ENCODE measurements at places on chromosomes 1 and 21. TPM values are rescaled to one million over a fixed set of nuclear protein-coding genes. Genes with fewer than 3 reads are reported as not detected.

BACE2 gene
- 22.0 TPM for total RNA-seq

TMOD4 gene
- total RNA-seq = not detected

CELSR2 gene
- 8.6 TPM for total RNA-seq

ZNF697 gene
- 5.9 TPM for total RNA-seq

MMEL1 gene
- total RNA-seq = not detected

HSD11B1 gene
- total RNA-seq = 0.22 TPM

Measured in placental epithelial cell (primary cell).